ENCODE measurements at places on chromosomes 7 and 10. TPM values are rescaled to one million over a fixed set of nuclear protein-coding genes. Genes with fewer than 3 reads are reported as not detected.

The CUZD1 gene
- 0.24 TPM for total RNA-seq

The ELFN1 gene
- 0.68 TPM for total RNA-seq

The LRRD1 gene
- not detected for total RNA-seq

The MINDY3 gene
- 15.3 TPM for total RNA-seq
